ENCODE measurements at places on chromosomes 11 and 22.

DNA sequence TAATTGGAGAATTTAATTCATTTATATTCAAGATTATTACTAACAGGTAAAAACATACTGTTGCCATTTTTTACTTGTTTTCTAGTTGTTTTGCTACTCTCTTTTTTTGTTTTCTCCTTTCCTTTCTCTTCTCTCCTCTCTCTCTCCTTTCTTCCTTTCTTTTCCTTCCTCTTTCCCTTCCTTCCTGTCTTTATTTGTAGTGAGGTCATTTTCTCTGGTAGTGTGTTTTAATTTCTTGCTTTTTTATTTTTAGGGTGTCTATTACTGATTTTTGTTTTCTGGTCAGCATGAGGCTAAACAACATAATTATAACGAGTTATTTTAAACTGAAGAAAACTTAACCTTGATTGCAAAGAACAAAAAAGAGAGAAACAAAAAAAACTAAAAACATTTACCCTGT is 112.4 kb upstream of the SERPIND1 start:
- no peak for DNase-seq

DNA sequence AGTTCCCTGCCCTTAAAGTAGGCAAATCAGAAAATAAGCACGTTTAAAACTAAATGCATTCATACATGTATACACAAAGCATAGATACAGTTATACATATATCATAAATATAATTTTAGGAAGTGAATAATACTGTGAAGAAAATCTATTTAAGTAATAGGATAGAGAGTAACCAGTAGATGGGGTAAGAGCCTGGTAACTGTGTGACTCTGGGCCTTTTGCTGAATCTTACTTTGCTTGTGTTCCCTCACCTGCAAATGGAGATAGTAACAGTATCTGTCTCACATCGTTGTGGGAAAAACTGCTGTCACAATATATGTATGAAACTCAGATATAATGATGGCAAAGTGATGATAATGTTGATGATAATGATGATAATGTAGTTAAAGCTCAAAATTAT is 29.9 kb downstream of the MS4A2 start:
- DNase-seq, result no peak

GRCh38 chr11:119635041-119635740 is 93.8 kb downstream of the NECTIN1 start:
- DNase-seq, result peak; percentile 54

- DNase-seq, result no peak
Measured at GRCh38 chr11:48031602-48032001, 51.2 kb downstream of the PTPRJ start.

GRCh38 chr11:64067230-64067993 is 31.7 kb downstream of the FLRT1 start:
- no peak for DNase-seq

DNA sequence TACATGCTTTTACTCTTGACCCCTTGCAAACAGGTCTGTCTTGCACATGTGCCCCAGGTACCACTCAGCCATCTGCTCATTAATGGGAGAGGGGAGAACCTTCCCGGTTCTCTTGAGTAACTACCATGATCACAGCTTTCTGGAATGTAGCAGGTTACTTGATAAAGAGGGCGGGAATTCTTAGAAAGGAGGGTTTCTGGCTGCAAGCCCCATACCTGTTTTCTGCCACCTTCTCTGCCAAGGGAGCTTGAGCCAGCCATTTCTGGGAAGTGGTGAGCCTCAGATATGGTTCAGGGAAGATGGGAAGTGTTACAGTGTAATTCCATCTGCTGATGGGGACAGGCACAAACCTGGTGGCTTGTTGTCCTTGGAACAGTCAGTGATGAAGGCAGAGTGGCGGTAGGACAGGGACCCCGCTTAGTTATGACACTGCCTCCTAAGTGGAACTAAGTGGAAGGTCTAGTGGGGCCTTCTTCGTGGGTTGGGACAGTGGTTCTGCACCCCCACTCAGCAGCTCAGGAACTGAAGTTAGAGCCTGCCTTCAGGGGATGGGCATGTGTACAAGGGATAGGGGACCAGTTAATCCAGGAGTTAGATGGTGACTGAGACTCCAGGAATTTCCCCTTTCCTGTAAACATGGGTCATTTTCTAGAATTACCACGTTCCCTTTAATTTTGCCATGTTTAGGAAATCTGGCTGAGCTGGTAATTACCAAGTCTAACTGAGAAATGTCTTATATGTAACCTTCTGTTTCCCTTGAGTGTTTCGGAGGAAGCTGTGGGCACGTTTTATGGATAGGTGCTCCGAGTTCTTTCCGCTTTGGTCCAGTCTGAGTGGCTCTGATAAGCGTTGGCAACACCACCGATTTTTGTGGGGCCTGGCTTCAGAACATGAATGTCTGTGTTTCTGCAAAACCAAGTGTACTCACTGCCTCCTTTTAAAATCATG is 35.3 kb downstream of the BCR start:
- DNase-seq, result peak; percentile 23
